ENCODE measurements at places on chromosomes 4 and X.

DNA sequence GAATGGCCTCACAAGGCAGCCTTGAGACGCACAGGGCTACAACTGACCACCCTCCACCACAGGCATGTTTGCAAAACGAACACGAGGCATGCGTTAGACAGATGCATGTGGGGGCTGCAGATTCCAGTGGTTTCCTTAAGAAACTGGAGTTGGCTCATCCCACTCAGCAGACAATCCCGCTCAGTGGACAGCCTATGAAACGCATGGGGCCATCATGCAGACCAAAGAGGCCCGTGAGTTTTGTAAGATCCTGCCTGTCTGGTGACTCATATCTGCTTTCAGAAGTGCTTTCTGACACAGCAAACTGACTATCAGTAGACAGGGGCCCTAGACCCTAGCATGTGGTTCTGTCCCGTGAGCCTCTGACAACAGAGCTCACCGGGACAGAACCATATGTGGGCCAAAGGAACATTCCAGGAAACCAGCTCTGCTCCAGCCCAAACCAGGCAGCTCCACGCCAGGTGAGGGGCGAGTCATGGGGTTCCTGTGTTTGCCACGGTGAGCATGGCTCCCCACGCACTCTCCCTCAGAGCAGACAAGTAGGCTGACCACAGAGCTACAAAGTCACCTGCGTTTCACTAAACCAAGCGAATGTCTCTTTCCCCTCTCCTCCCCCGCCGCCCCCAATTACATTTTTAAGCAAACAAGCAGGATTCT lies 74.4 kb downstream of the MTMR1 start:
- no peak for DNase-seq

DNA sequence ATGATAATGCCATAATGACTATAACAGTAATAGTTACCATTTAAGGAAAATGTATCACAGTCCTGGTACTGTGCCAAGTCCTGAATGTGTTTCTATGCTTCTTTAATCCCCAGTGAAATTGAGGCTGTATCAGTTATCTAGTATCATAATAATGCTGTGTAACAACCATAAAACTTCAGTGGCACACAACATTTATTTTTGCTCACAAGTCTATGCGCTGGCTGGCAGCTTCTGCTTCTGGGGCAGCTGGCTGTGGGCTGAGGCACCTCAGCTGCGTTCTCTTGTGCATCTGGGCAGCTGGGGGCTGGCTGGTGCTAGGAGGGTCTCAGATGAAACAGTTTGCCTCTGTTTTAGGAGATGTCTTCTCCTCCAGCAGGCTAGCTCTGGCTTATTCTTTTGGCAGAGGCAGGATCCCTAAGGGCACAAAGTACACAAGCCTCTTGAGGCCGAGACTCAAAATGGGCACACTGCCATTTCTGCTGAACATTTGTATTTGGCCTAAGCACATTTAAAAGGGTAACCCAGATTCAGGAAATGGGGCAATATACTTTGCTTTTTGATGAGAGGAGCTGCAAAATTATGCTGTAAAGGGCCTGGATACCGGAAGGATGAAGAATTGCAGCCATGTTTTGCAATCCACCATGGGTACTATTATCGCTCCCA lies 62.6 kb upstream of the DHX15 start:
- no peak for DNase-seq

- no peak for DNase-seq
Measured at GRCh38 chr4:155761916-155762315, 3.1 kb downstream of the GUCY1B1 start.

- no peak for DNase-seq
Measured at GRCh38 chr4:183390374-183390773, 54.1 kb upstream of the CDKN2AIP start.

DNA sequence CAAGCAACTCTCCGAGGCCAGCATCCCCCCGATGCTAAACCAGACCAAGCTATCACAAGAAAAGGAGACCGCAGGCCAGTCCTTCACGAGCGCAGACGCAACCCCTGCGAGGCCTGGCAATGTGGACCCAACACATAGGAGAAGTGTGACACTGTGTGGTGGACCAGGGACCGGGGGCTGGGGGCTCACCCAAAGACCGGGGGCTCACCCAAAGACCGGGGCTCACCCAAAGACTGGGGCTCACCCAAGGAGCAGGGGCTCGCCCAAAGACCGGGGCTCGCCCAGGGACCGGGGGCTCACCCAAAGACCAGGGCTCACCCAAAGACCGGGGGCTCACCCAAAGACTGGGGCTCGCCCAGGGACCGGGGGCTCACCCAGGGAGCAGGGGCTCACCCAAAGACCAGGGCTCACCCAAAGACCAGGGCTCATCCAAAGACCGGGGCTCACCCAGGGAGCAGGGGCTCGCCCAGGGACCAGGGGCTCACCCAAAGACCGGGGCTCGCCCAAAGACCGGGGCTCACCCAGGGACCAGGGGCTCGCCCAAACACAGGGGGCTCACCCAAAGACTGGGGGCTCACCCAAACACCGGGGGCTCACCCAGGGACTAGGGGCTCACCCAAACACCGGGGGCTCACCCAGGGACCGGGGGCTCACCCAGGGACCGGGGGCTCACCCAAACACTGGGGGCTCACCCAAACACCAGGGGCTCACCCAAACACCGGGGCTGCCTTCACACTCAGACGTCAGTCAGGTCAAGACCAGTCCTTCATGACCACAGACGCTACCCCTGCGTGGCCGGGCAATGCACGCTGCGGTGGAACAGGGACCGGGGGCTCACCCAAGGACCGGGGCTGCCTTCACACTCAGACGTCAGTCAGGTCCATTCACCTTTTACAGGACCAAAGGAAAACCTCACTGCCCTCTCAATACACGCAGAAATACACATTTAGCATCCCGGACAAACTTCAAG lies 32.9 kb downstream of the PPP2R3B start:
- DNase-seq = no peak

- no peak for DNase-seq
Measured at GRCh38 chr4:149521611-149522425, 293.8 kb downstream of the IQCM start.

- DNase-seq = no peak
Measured at GRCh38 chr4:113969709-113970334, 9.6 kb downstream of the ARSJ start.

DNA sequence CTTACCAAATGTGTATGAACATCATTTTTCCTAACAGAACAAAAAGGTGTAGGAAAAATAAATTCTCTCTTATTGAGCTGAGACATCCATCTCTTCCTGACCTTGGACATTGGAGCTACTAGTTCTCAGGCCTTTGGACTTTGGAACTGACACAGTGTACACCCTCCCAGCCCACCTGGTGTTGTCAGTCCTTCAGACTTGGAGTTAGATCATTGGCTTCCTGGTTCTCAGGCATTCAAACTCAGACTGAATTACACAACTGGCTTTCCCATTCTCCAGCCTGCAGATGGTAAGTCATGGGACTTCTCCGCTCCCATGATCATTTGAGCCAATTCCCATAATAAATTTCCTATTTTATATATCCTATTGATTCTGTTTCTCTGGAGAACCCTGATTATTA lies 84.8 kb upstream of the EDNRA start:
- DNase-seq = no peak

DNA sequence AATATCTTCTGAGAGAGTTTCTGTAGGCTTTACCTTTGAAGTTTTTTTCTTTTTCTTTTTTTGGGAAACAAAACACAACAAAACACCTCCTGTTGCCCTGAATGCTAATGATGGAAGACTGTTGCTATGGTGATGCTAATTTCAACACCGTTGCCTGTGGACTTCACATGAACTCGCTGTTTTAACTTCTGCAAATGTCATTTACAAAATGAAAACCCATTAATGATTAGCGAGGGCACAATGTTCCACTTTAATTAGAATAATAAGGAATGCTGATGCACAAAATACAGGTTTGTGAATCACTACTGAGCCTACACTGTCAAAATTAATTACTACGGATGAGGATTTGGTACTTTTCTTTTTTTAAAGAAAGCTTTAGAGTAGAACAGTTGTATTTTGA lies 227.1 kb upstream of the FTHL17 start:
- no peak for DNase-seq

DNA sequence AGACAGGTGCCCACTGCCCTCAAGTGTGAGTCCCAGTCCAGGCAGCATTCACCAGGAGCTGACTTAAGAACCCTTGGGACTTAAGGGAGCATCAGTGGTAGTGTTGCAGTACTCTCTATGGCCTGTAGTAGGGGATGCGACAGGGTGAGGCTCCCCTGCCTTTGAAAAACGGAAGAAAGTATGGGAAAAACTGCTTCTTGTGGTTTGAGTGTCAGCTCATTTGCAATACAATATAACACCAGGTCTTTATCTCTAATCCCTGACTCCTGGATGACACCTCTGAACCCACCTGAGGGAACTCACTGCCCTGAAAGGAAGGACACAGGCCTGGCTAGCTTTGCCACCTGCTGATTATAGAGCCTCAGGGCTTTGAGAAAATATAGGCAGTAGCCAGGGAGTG lies 176.0 kb downstream of the SMARCA1 start:
- DNase-seq = no peak
